ENCODE measurements at places on chromosomes 13 and 19.

GRCh38 chr19:49472936-49473335 lies 1.1 kb upstream of the FLT3LG start:
- no peak for DNase-seq

DNA sequence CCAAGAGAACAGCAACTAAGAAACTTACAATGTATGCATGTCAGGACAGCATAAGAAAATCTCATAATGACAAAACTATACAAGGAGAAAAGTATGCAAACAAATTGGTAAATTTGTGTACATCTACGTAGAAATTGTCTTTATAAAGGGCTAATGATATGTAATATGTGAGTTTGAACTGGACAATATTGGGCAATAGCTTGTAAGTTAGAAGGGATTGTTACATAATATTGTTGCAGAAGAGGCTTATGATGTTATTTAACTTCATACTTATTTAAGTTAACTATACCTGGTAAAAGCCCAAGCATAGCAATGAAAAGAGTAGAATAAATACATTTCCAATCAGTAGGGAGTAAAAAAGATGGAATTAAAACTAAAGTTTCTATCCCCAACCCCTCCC lies 134.0 kb downstream of the MAB21L1 start:
- DNase-seq = no peak

GRCh38 chr19:35533201-35533821 lies at the start of gene GAPDHS:
TSS of gene GAPDHS (plus strand) at chr19:35533456. CDS start at chr19:35533528, 72 bp downstream.
- DNase-seq = no peak

DNA sequence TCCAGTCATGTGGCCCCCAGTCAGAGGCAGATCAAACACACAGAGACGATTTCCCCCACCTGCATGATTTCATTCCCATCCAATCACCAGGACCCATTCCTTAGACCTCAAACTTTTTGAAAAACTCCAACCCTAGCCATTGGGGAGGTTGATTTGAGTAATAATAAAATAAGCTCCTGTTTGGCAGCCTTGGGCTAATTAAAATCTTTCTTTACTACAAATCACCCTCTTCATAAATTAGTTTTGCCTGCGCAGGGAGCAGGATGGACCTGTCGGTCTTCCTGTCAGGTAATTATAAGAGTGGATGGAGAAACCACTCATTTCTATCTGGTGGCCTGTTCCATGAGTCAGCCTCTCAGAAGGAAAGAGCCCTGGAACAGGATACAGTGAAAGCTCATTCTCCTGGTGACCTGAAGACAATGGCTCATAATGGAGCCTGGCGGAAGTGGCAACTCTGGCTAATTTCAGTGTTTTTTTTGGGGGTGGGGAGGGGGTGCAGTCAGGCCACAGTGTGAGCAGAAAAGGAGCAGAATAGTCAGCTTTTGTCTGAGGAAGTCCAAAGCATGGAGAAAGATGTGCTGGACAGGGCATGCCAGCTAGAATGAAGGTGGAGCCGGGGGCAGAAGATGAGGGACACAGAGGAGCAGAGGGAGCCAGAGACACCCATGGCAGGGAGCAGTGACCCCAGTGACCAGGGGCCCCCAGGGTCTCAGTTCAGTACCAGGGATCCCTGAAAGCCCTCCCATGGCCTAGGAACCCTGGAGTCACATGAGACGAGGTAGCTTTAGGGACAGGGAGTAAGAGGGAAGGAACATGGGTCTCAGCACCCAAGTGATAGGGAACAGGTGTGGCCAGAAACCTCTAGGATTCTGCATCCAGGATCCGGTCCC lies 31.8 kb upstream of the PSG9 start:
- DNase-seq = no peak

DNA sequence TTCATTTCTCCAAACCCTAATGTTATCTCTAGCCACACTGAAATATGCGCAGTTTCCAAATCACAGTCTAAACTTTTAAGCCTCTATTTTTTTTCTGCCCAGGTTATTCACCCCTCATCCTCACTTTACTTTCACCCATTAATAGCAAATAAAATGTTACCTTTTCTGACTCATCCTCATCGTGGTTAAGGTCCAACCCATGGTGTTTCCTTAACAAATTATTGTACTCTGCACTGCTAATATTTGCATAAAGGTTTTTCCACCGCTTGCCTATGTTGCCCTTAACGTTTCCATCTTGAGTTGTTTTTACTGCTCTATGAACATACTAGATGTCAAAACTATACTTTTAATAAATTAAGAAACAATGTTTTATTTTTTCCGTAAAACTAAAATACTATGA lies 780.9 kb upstream of the KLHL1 start:
- no peak for DNase-seq

DNA sequence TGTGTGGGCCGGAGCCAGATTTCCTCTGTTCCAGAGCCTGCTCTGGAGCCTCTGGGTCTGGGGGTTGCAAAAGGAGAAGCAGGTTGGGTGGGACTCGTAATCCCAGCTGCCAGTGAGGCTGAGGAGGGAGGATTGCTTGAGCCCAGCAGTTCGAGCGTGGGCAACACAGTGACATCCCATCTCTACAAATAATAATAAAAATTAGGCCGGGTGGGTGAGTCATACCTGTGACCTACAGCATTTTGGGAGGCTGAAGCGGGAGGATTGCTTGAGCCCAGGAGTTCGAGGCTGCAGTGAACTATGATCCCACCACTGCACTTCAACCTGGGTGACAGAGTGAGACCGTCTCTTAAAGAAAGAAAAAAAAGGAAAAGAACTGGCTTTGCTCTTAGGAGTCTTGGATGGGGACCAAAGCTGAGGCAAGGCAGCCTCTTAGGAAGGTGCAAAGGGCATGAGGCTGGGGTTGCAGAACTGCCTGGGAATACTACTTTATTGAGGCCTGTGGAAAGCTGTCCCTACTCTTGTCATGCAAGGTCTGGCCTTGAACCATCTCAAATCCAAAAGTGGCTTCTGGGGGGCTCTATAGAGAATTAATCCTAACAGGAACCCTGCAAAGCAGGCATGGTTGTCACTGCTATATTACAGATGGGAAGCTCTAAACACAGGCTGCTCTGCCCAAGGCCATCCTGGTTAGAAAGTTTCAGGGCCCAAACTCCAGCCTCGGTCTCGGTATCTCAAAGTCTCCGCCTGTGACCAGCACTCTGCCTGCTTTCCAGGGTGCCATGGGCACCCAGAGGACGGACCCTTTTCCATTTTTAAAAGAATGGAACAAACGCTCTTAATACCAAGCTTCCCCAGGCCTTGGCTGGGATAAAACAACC lies 880 bp upstream of the C19orf12 start:
- DNase-seq = no peak

GRCh38 chr19:49767381-49767780 lies 580 bp downstream of the AP2A1 start:
- DNase-seq = no peak
